H1 (cell line): ENCODE measurements at places on chromosomes 3 and 15. TPM values are rescaled to one million over a fixed set of nuclear protein-coding genes. Genes with fewer than 3 reads are reported as not detected.

DNA sequence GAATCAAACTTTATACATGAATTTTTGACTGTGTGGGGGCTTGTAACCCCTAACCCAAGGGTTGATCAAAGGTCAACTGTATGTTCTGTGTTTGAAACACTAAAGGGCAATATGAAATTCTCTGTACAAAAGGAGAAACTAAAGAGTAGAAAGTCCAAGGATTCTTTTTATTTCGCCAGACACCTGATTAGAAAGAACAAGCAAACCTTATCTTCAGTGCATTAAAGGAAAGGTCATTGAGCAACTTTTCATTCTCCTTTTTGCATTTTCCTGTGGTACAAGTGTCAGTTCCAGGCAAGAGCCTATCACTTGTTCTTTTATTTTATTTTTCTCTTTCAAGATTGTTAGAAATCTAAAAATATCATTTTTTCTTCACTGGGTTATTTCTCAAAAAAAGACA, 430.1 kb upstream of the EPHA3 start:
- H3K36me3 ChIP-seq: no peaks in the 10 kb centered on the region
- no peak overlapping the region for H3K27ac ChIP-seq
- no peak overlapping the region for H3K4me3 ChIP-seq
- H3K4me1 ChIP-seq: no peaks in the 10 kb centered on the region

DNA sequence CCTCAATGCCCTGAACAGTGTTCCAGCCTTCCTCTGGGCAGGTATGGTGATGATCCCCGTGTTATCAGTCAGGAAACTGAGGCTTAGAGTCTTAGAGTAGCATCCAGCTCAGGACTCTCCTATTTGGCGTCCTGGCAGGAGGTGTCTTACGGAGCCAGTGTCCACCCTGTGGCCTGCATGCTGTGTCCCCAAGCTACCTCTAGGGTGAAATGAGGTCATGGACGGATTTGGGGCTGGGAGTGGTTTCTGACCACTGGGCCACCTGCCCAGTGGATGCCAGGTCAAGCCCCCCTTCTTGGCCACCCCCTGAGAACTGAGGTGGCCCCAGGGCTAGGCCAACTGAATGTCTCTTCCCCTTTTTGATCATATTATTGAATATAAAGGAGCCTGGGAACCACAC, 27.2 kb upstream of the SLC6A6 start:
- no peak for DNase-seq
- H3K4me1 ChIP-seq: peaks cover 2% of the 10 kb centered on the region
- H3K36me3 ChIP-seq: no peaks in the 10 kb centered on the region
- H3K4me3 ChIP-seq: no peak overlapping the region

GRCh38 chr3:125077864-125078263, 22.1 kb upstream of the HEG1 start:
- H3K27ac ChIP-seq: no peak overlapping the region
- no peak for DNase-seq
- no peaks in the 10 kb centered on the region for H3K4me1 ChIP-seq
- no peak overlapping the region for H3K4me3 ChIP-seq
- H3K27me3 ChIP-seq: no peaks in the 10 kb centered on the region
- no peaks in the 10 kb centered on the region for H3K36me3 ChIP-seq

DNA sequence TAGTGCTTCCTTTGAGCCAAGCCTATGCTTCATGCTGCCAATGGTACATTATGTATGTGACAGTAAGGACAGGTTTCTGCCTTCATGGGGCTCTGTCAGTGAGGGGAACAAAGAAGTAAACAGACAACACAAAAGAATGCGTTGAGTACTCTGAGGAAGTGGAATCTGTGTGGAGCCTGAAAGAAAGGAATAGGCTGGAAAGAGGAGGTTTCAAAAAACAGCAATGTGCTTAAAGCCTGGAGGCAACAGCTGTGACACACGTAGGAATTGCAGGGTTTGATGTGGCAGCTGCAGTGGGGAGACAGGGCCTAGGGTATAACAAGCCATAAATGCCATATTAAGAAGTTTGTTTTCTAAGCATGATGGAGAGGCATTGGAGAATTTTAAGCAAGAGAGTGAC, 316.7 kb downstream of the CLSTN2 start:
- no peak for DNase-seq
- no peaks in the 10 kb centered on the region for H3K4me1 ChIP-seq
- no peak overlapping the region for H3K4me3 ChIP-seq
- no peak overlapping the region for H3K27ac ChIP-seq
- H3K27me3 ChIP-seq: no peaks in the 10 kb centered on the region

- H3K36me3 ChIP-seq: no peaks in the 10 kb centered on the region
- no peaks in the 10 kb centered on the region for H3K4me1 ChIP-seq
- no peak overlapping the region for H3K4me3 ChIP-seq
- DNase-seq: no peak
Observed at GRCh38 chr3:116057400-116058006, 387.8 kb downstream of the LSAMP start.

- DNase-seq: no peak
- H3K27ac ChIP-seq: no peak overlapping the region
- no peak overlapping the region for H3K4me3 ChIP-seq
- no peaks in the 10 kb centered on the region for H3K27me3 ChIP-seq
- peaks cover 5% of the 10 kb centered on the region for H3K36me3 ChIP-seq
Observed at GRCh38 chr15:44580105-44580504, 43.2 kb downstream of the EIF3J start.

The CCR8 gene
- not detected in 2 replicates for total RNA-seq
